ENCODE measurements at places on chromosomes 11 and 22. TPM values are rescaled to one million over a fixed set of nuclear protein-coding genes. Genes with fewer than 3 reads are reported as not detected.

The BARX2 gene
- not detected for total RNA-seq

The POTEH gene
- not detected for total RNA-seq

The IL18 gene
- not detected for total RNA-seq

The GTSE1 gene
- 7.5 TPM for total RNA-seq

The PRR14L gene
- 23.7 TPM for total RNA-seq

The PATE4 gene
- not detected for total RNA-seq

The CHCHD10 gene
- 1.9 TPM for total RNA-seq

The CECR2 gene
- total RNA-seq = 1.9 TPM

The CD3E gene
- total RNA-seq = not detected

The GDPD4 gene
- not detected for total RNA-seq

The OR10A2 gene
- total RNA-seq = not detected

The HBD gene
- total RNA-seq = not detected

The KCNQ1OT1 gene
- total RNA-seq = 0.65 TPM

The GRM5 gene
- under 0.01 TPM for total RNA-seq

The APLNR gene
- total RNA-seq = not detected

The TSSK2 gene
- total RNA-seq = not detected

The CLCF1 gene
- total RNA-seq = 0.61 TPM

The PHOX2A gene
- total RNA-seq = not detected

The NCF4 gene
- total RNA-seq = not detected

The OR2AG1 gene
- not detected for total RNA-seq

The PIK3IP1 gene
- 8.1 TPM for total RNA-seq

The CRYBB1 gene
- not detected for total RNA-seq

The MS4A12 gene
- not detected for total RNA-seq

The CNTF gene
- total RNA-seq = 1.8 TPM

The TP53I11 gene
- total RNA-seq = 14.9 TPM

The CATSPERZ gene
- total RNA-seq = 0.61 TPM

The SCT gene
- not detected for total RNA-seq

The C22orf42 gene
- not detected for total RNA-seq

The RTN4RL2 gene
- under 0.01 TPM for total RNA-seq

The TNRC6B gene
- total RNA-seq = 13.1 TPM

The OR52H1 gene
- not detected for total RNA-seq

The GPR83 gene
- total RNA-seq = not detected

The ISX gene
- not detected for total RNA-seq

The PTPRCAP gene
- 0.30 TPM for total RNA-seq

The LRRC32 gene
- total RNA-seq = 23.9 TPM

The CYTH4 gene
- total RNA-seq = not detected

The TBX1 gene
- total RNA-seq = 1.5 TPM

The CHEK1 gene
- 34.4 TPM for total RNA-seq

The MRGPRG gene
- total RNA-seq = not detected

All from epithelial cell of umbilical artery (primary cell).